Left cardiac atrium (tissue), 4 donors: ENCODE measurements at places on chromosomes 1 and 21. TPM values are rescaled to one million over a fixed set of nuclear protein-coding genes. Genes with fewer than 3 reads are reported as not detected.
A peak's percentile ranks its signal among the peaks of the same experiment; 100 is the strongest.

The VCAM1 gene
- 10.2 TPM for total RNA-seq

The CASQ1 gene
- total RNA-seq = 21.8 TPM

DNA sequence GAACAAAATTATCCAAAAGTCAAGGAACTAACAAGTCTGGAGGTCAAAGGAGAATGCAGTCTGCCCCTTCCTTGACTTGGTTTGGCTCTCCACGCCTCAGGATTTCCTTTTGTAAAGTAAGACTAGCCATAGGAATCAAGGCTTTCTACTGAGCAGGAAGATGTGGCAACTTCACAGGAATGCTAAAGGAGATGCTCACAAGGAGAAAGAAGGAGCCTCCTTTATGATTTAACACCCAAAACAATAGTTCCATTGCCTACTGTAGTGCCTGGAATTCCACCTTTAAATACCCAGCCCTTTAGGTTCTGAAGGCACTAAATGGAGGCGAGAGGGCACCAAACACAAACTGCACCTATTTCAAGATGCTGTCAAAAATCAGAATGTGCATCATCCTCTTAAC is 176.3 kb upstream of the NFIA start:
- no peak for DNase-seq

DNA sequence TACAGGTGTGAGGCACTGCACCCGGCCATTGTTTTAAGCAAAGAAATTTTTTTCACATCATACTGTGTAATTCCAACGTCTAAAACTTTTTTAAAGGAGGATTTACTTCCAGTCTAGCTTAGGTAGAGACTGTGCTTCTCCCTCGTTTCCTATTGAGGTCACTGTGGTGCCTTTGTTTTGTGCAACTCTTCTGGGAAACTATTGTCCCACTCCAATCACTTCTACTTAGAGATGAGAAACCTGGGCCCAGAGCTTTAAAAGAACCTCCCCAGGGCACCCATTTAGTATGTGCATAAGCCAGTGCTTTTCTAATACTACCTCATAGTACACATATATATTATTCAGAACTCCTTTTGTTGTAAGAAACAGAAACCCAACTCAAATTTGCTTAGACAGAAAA is 120.0 kb upstream of the ZNF644 start:
- DNase-seq = no peak

- no peak for DNase-seq
Observed at GRCh38 chr1:114082867-114083585, 70.6 kb downstream of the SYT6 start.

The S100A2 gene
- not detected for total RNA-seq

GRCh38 chr1:43686801-43687200 is 20.5 kb upstream of the ST3GAL3 start:
- DNase-seq = no peak

- peak; percentile 78 for DNase-seq
Observed at GRCh38 chr1:203440771-203441170, 34.8 kb upstream of the PRELP start.

GRCh38 chr1:175088525-175088951 is 20.9 kb downstream of the TNN start:
- no peak for DNase-seq

GRCh38 chr1:248914796-248915381 is 8.9 kb downstream of the PGBD2 start:
- DNase-seq = no peak

DNA sequence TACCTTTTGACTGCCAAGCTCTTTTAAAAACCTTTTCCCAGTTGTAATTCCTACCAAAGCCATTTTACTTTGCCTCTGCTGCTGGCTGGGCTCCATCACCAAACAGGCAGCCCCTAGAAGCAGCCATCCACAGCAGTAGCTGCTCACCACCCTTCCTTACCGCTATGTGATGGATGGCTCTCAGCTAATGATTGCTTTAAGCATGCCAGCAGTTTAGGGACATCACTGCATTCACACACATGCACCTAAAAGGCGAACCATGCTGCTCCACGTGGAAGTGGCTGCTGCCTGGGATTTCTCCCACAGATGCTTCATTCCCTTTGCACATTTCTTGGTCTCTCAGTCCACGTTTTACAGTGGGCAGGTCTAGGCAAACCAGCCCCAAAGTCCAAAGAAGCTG is 46.3 kb upstream of the PDE9A start:
- no peak for DNase-seq

The DNASE2B gene
- not detected for total RNA-seq

DNA sequence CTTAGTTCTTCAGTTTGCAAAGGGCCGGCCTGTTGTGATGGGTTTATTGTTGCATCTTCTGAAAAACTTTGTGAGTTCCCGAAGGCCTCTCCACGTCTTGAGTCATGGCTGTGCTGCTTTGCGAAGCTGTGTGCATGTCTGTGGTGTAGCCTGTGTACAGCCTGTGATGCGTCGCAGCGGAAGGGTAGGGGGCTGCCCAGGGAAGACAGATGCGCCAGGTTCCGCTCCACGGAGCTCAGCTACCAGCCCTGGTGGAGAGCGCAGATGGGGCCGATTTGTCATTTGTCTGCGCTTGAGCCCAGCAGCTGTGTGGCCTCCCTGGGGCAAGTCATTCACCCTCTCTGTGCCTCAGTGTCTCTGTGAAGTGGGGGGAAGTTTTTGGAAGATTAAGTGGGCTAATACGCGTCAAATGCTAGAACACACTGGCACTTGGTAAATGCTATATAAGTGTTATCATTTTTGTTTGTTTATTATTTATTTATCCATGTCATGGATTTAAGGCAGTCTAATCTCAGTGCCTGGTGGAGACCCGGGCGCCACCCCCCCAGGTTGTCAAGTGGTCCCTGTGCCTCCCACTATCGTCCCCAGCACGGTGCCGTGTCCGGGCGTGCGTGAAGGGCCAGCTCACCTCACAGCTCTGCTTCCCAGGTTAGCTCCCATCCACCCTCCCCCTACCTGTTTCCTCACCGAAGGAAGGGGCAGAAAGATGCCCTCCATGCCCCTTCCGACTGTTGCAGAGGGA is 8.4 kb downstream of the PDE9A start:
- DNase-seq = no peak

The ACTN2 gene
- 1,411 TPM for total RNA-seq
